GM20000 (cell line): ENCODE measurements at places on chromosomes 6 and 20.

DNA sequence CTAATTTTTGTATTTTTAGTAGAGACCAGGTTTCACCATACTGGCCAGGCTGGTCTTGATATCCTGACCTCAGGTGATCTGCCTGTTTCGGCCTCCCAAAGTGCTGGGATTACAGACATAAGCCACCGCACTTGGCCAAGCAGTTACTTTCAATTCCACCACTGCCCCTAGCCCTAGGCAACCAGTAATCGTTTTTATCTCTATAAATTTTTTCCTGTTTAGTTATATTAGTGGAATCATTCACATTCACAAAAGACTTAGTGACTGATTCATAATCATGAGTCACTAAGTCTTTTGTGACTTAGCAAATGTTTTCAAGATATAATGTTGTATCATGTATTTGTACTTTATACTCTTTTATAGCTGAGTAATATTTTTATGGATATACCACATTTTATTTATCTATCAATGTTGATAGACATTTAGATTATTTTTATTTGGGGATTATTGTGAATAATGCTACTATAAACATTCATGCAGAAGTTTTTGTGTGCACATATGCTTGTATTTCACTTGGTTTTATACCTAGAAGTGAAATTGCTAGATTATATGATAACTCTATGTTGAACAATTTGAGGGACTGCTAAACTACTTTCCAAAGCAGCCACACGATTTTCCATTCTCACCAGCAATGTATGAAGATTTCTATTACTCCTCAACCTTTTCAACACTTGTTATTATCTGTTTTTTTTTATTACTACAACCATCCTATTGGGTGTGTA, 421.4 kb upstream of the ID4 start:
- DNase-seq = no peak

GRCh38 chr6:117397536-117398227, 28.1 kb downstream of the ROS1 start:
- no peak for DNase-seq

DNA sequence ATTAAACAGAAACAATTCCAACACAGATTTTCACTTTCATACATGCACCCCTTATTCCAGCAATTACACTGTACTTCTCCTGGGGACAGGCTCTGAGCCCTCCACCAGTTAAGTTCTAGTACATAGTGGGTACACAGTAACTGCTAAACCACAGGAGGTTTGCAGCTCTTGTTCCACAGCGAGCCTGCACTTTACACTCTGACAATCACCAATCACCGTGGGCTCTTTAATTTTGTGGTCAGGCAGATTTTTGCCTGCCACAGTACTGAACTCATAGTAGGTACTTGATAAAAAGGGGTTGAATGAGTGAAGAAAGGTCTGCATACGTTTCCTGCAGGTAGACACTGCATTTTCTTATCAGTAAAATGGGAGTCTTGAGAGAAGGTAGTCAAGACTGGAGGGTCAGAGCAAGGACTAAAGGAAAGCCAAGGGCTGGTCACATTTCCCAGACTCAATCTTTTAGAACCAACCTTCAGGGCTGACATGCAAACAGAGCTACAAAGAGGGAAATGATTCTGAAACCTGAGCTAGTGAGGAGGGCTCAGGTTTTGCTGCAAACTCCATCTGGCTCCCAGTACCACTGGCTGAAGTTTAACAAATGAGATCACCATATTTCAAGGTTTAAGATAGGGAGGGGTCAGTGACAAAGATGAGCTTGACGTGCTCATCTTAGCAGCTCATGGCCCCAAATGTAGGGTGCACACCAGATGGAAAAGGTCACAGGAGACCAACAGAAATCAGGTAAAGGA, 404.6 kb downstream of the BTBD9 start:
- peak; percentile 35 for DNase-seq

- DNase-seq = no peak
Measured at GRCh38 chr6:138537106-138537505, 37.8 kb upstream of the NHSL1 start.

DNA sequence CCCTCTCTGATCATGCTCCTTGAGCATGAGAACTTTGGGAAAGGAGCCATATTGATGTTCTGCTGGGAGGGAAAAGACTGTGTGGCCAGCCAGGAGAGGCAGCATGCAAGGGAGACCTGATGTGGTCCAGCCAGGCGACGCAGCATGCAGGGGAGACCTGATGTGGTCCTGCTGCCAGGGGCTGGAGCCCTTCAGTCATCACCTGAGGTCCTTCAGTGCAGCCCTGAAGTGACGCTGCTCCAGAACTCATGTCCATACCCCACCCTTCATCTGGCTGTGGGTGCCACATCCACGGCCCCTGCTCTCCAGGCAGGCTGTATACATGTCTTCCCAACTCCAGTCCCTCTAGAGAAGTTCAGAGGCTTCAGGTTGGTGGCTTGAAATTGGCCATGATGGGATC, 134.4 kb downstream of the ERMARD start:
- no peak for DNase-seq

GRCh38 chr6:86273936-86274335, 631.2 kb upstream of the SYNCRIP start:
- DNase-seq = no peak

GRCh38 chr20:40278673-40279072, 410.4 kb downstream of the MAFB start:
- no peak for DNase-seq
